ENCODE measurements at places on chromosomes 3 and 15. TPM values are rescaled to one million over a fixed set of nuclear protein-coding genes. Genes with fewer than 3 reads are reported as not detected.

TMCO5A gene
- not detected for total RNA-seq

CASR gene
- not detected for total RNA-seq

ATP2B2 gene
- total RNA-seq, result not detected

C15orf62 gene
- total RNA-seq, result 1.0 TPM

GOLGA6L10 gene
- total RNA-seq, result 1.6 TPM

NANOGP8 gene
- not detected for total RNA-seq

TFDP2 gene
- 43.0 TPM for total RNA-seq

DIS3L gene
- 16.6 TPM for total RNA-seq

XCR1 gene
- total RNA-seq, result not detected

REC114 gene
- not detected for total RNA-seq

LMAN1L gene
- not detected for total RNA-seq

ALPK3 gene
- 0.14 TPM for total RNA-seq

NKTR gene
- total RNA-seq, result 204 TPM

ACTR8 gene
- total RNA-seq, result 23.7 TPM

- no peak for DNase-seq
Observed at GRCh38 chr15:35117543-35118265, 32.6 kb upstream of the NANOGP8 start.

DNA sequence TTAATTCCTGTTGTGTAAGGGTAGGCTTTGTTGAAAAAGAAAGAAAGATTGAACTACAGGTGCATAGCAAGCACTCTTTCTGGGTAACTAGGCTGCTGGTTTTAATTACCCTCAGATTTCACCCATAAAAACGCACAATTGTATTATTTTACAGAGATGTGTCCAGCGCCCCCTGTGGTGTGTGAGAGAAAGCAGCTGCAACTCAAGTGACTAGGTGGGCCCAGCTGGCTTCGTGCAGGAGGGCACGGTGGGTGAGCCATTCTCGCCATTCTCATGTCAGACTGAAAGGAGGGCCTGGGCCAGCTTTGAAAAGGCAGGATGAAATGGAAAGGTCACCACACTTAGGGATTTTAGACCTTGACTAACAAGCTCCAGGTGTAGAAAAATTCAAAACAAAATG, 122.6 kb downstream of the LRIG1 start:
- DNase-seq, result no peak

DNA sequence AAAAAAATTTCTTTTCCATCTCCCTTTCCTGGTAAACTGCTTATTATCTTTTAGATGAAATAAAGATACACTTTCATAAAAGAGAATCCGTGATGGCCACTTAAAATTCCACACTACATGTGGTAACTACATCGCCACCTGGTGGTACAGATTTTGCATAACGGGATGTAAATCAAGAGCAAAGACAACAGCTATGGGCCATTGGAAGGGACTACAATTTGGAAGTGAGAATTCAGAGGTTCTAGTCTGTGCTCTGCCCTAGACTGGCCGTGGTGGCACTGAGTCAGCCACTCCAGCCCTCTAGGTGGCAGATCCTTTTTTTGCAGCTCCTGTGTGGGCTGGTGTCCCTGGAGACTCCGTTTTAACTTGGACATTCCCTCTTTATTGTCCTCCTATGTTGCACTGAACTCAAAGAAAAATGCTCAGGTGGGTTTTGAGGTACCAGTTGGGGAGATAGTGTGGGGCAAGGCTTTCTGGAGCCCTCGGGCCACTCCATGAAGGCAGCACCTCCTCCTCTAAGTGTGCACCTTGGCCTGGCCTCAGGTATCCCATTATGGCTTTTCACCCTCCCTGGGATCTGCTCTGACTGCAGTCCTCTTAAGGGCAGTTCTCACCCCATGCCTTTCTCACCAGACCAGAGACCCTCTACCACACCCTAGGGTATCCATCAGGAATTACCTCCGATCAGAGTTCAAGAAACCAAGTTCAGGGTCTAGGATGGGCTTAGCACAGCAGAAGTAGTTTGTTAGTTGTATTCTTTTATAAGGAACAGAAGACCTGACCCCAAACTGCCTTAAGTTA, 54.9 kb downstream of the SPSB4 start:
- DNase-seq, result peak; percentile 64

DNA sequence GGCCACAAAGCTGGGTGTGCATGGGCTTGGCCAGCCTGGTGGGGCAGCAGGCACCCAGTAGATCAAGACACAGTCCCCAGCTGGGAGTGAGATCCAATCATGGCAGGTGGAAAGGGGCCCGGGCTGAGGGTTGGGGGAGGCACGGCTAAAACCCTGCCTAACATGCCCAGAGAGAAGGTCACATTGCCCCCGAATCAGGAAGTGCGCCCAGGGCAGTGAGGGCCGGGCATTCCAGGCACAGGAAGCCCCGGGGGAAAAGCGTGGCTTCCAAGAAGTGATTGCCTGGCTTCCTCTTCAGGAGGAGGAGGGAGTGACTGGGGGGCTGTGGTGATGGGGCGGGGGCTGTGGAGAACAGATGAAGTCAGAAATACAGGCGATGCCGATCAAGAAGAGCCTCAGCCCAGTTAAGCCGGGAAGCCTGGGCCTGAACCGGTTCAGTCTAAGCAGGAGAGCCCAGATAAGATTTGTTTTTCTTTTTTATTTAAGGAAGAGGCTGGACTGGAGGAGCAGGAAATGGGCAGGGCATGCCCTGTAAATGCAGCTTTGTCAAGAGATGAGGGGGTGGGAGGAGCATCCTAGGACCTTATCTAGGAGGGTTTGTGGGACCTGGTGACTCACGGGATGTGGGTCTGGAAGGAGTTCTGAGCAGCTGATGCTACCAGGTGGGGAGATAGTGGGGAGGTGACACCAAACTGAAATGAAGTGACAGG, 83.9 kb downstream of the CHSY1 start:
- DNase-seq, result no peak

DNA sequence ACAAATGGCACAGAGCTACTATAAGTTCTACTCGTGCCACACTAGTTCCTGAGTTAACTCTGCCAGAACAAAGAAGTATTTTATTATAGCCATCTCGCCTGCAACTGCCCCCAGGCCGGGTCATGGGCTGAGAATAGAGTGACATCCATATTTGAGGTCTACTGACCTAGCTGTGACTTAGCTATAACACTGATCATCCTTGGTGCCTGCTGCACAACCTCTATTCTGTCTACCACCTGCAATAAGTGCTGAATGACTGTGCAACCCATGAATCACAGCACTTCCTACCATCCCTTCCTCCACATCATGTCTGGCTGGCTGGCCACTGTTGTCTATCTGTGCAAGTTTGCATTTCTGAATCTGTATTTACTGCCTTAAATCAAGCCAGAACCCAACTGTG, 506.5 kb upstream of the TBL1XR1 start:
- no peak for DNase-seq

GRCh38 chr3:189288348-189289235, 116.8 kb downstream of the TPRG1 start:
- DNase-seq, result no peak

GRCh38 chr3:125433091-125433534, 58.0 kb upstream of the ZNF148 start:
- DNase-seq, result no peak

DNA sequence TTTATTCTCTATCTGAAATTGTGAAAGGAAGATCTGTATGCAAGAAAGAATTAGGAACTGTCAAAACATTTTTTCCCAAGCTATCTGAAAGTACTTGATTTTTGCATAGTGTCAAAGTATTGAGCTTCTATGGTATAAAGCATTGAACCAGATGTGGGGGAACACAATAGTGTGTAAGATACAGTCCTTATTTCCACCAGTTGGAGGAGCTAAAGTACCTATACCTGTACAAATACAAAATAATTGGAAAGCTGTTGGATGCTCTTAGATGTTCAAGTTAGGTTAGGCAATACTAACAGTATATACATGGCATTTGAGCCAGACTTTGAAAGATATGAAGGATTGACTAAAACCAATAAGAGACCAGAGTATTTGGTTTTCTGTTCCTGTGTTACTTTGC, 148.4 kb downstream of the B3GALNT1 start:
- DNase-seq, result peak; percentile 12

DNA sequence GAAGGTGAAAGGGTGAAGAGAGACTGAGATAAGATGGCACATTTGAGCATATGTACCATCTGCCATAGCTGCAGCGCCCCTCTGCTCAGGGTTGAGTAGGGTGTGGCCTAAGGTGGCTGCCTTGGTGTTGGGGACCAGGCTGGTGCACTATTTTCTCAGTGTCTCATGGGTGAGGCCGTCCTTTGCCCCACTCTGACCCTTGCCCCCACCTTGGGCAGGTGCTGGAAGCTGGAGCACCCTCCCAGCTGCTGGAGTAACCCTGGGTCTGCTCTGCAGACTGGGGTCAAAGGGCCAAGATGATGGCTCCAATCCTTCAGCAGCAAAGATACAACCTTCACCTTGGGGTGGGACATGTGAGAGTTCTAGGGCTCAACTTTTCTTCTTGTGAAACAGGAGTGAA, 69.2 kb downstream of the DAPK2 start:
- no peak for DNase-seq

DNA sequence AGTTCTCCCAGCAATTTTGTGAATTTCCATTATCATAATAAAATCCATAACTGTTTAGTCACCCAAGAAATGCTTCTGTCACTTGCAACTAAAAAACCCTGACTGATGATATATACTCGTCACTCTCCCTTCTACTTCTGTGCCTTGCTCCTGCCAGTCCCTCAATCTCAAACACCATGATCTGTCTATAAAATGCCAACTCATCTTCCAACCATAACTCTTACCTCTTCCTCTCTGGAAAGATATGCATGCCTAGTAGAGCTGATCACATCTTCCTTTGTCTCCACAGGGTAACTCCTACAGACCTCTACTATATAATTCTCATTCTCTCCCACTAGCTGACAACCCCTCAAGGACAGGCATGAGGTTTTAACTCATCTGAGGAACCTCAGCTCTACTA, 5.2 kb upstream of the VEPH1 start:
- no peak for DNase-seq

- DNase-seq, result no peak
Observed at GRCh38 chr3:62287392-62287927, 85.9 kb downstream of the FEZF2 start.

DNA sequence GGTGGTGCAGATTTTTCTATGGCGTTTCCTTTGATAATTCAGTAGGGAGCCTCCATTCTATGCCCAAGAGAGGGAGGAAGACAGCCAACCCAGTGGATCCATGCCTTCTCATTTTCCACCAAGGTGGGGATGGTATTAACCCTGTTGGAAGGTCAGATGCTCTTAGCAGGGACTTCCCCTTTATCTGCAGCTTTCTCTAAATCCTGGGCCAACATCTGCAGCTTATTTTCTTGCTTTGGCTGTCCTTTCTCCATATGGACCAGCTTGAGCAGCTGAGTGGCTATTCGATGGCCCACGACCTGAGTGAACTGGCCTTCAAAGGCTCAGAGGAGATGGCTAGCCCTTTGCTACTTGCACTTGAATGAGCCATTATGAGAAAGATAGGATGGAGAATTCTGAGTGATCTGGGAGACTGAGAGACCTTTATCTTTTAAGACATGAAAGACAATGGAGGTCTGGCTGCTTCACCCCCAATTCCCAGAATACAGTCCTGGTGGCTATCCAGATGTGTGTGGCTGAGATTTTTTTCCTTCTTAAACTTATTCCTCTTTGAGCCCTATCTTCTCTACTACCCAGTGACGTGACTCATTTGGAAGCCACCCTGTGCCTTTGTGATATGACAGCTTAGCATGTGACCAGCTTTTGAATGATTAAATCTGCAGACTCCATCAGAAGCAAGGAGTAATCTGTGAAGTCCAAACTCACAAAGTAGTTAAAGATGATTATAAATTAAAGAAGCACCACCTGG, 39.6 kb upstream of the TRAK1 start:
- DNase-seq, result no peak

- DNase-seq, result no peak
Observed at GRCh38 chr15:44801364-44801763, 65.0 kb downstream of the TRIM69 start.

DNA sequence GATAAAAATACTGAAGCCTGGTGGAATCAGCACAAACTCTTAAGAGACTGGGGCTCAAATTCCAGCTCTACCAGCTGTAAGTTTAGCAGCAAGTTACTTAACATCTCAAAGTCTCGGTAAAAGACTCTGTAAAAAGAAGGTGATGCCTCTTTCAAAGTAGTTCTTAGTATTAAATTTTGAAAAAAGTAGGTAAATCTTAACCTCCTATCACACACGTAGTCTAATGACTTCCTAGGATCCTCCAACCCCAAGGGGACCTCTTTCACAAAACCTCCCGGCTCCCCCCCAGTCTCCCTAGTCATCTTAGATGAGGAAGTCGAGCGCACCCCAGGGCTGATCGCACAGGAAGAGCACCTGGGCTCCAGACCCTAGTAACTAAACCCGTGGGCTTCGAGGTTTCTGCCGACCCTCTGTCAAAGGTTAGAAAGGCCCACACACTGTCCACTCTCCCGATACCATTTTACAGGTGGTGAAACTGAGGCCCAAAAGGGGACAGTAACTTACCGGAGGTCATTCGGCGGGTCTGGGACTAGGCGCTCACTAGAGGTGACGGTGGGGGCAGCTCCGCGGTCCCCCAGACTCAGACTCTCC, 427 bp downstream of the MBD4 start:
- no peak for DNase-seq

GRCh38 chr3:31695280-31696008, 162.7 kb downstream of the STT3B start:
- peak; percentile 22 for DNase-seq

DNA sequence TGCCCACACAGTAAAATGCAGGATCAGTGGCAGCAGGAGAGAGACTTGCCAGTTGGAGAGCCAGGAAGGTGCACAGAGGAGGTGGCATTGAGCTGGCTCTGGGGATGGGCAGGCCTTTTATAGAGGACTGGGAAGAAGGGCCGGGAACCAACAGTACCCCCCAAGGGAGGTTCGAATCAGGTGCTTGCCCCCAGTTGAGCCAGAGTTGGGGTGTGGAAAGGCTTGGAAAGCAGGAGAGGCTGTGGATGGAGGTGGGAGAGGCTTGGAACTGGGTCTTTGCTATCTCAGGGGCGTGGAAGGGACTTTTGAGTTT, 107.6 kb downstream of the KLF13 start:
- DNase-seq, result no peak

- no peak for DNase-seq
Observed at GRCh38 chr3:126180477-126181397, at the start of gene ALDH1L1. Gene ALDH1L1 (minus strand): TSS chr3:126180586. CDS start chr3:126160979, 19,607 bp downstream.

GRCh38 chr3:133999891-134000685, 29.6 kb downstream of the SLCO2A1 start:
- DNase-seq, result no peak

DNA sequence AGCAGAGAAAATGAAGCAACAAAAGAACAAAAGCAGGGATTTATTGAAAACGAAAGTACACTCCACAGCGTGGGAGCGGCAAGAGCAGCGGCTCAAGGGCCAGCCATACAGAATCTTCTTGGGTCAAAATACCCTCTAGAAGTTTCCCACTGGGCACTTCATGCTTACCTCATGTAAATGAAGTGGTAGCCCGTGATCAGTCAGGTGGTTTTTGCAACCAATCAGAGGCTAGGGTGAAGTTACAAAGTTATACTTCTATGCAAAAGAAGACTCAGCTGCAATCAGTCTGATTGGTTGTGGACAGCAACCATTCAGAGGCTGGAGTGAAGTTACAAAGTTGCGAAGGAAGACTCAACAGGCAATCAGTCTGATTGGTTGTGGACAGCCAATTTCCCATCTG, 37.8 kb upstream of the TRH start:
- DNase-seq, result peak; percentile 8

GRCh38 chr3:99434190-99434589, 204.2 kb upstream of the COL8A1 start:
- DNase-seq, result no peak

All from CD8-positive, alpha-beta T cell (primary cell).